ENCODE measurements at places on chromosomes 16 and 17.

- no peak for DNase-seq
- H3K27me3 ChIP-seq = no peaks in the 10 kb centered on the region
Measured at GRCh38 chr17:76515274-76515949, 14.2 kb upstream of the RHBDF2 start.

DNA sequence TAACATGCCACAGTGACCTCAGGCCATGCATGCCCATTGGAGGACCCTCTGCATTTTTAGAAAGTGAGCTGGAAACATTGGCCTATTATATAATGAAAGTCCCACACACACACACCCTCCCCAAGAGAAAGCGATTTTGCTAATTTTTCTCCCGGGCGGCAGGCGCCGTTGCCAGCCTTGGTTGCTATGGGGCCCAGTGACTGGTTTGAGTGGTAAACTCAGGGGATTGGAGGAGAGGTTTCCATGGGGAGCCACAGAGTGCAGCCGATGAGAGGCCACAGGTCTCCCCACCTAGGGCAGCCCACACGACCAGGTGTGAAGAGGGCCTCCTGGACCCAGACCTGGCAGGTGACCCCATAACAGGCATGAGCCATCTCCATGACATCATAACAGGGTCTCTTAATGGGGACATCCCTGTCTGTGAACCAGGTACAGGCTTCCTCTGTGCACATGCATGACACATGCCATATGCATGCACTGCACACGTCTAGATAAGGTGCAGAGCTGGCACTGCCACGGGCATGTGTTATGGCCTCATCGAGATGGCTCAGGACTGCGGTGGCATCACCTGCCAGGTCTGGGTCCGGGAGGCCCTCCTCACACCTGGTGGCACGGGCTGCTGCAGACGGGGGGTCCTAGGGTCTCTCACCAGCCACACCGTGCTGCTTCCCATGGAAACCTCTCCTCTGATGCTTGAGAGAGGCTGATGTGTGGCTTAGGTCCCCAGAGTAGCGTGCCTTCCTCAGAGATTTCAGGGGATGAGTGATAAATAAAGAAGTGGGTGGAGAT, 144.1 kb downstream of the RBFOX3 start:
- no peaks in the 10 kb centered on the region for H3K4me1 ChIP-seq
- no peaks in the 10 kb centered on the region for H3K36me3 ChIP-seq
- H3K27ac ChIP-seq = no peak overlapping the region
- no peak overlapping the region for H3K4me3 ChIP-seq

- H3K36me3 ChIP-seq = no peaks in the 10 kb centered on the region
- H3K4me3 ChIP-seq = no peak overlapping the region
- H3K27ac ChIP-seq = no peak overlapping the region
- H3K27me3 ChIP-seq = no peaks in the 10 kb centered on the region
- DNase-seq = no peak
- no peaks in the 10 kb centered on the region for H3K4me1 ChIP-seq
Measured at GRCh38 chr16:83568345-83568744, 239.4 kb upstream of the HSBP1 start.

- H3K36me3 ChIP-seq = no peaks in the 10 kb centered on the region
- peaks cover 15% of the 10 kb centered on the region for H3K4me1 ChIP-seq
- H3K27me3 ChIP-seq = no peaks in the 10 kb centered on the region
- no peak overlapping the region for H3K27ac ChIP-seq
- DNase-seq = no peak
Measured at GRCh38 chr16:68490358-68490757, 42.0 kb upstream of the SMPD3 start.

- DNase-seq = no peak
- no peaks in the 10 kb centered on the region for H3K27me3 ChIP-seq
- no peaks in the 10 kb centered on the region for H3K36me3 ChIP-seq
- no peak overlapping the region for H3K4me3 ChIP-seq
- no peaks in the 10 kb centered on the region for H3K4me1 ChIP-seq
Measured at GRCh38 chr17:3809135-3809534, 8.1 kb upstream of the ITGAE start.

- DNase-seq = peak; percentile 23
- no peaks in the 10 kb centered on the region for H3K27me3 ChIP-seq
- H3K4me1 ChIP-seq = peaks cover 8% of the 10 kb centered on the region
- H3K36me3 ChIP-seq = no peaks in the 10 kb centered on the region
Measured at GRCh38 chr16:80971819-80972218, 34.9 kb downstream of the CMC2 start.

DNA sequence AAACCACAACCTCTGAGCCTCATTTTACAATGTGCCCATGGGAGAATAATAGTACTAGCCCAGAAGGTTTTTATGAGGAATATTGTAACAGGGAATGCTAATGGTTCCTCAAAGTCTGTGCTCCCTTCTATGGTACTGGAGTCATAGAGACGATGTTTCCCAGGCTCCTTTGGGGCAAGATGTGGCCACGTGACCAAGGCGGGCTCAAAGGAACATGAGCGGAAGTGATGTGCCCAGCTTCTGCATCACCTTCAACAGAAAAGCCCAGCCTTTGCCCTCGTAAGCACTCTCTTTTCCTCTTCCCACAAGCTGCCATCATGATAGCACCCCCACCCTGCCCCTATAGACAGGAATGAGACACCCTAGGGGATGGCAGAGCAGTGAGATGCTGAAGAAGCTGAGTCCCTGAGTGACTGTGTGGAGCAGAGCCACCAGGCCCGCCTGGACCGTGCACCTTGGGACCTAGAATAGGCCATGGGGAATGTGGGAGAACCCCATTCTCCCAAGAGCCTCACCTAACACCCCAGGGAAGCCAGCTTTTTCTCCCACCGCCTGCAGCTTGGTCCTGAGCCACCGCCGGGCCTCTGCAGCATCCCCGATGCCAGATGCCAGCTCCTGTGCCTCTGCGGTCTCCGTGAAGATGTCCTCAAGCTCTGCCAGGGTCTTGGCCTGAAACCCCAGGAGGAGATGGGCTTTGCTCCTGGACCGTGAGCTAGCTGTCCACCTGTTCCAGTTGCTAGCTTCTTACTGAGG, 22.2 kb upstream of the PIK3R6 start:
- H3K36me3 ChIP-seq = no peaks in the 10 kb centered on the region
- H3K27ac ChIP-seq = no peak overlapping the region
- H3K4me3 ChIP-seq = no peak overlapping the region
- DNase-seq = no peak
- H3K27me3 ChIP-seq = no peaks in the 10 kb centered on the region
- H3K4me1 ChIP-seq = peaks cover 11% of the 10 kb centered on the region

DNA sequence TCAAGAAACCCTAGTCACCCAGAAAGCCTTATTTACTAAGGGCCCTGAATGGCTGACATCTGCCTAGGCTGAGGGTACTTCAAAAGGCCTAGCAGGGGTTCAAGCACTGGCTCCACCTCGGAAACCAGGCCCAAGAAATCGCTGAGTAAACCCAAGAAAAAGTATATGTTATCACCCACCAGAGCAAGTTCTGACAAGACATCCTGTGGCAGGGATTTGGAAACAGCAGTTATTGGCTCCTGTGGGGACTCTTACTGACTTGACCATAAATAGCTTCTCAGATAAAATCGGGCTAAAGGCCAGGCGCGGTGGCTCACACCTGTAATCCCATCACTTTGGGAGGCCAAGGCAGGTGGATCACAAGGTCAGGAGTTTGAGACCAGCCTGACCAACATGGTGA, 12.2 kb downstream of the ATP6V0D1 start:
- H3K36me3 ChIP-seq = no peaks in the 10 kb centered on the region
- DNase-seq = no peak

DNA sequence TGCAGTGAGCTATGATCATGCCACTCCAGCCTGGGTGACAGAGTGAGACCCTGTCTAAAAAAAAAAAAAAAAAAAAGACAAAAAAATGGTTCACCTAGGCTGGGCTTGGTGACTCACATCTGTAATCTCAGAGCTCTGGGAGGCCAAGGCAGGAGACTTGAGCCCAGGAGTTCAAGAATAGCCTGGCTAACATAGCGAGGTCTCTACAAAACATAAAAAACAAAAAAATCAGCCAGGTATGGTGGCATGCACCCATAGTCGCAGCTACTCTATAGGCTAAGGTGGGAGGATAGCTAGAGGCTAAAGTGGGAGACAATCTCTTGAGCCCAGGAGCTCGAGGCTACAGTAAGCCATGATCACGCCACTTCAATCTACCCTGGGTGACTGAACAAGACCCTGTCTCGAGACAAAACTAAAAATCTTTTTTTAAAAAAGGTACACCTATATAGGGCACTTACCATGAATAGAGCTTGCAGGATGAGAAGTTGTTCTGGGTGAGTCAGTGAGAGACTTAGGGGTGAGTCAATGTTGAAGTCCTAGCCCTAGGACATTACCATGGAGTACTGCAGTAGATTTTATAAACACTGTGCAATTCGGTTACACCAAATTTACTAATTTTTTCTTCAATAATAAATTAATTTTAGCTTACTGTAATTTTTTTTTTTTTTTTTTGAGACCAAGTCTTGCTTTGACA, 19.0 kb downstream of the USP32 start:
- H3K36me3 ChIP-seq = no peaks in the 10 kb centered on the region
- H3K27me3 ChIP-seq = no peaks in the 10 kb centered on the region
- no peak for DNase-seq
- H3K4me3 ChIP-seq = no peak overlapping the region
- H3K27ac ChIP-seq = no peak overlapping the region
- peaks cover 8% of the 10 kb centered on the region for H3K4me1 ChIP-seq

DNA sequence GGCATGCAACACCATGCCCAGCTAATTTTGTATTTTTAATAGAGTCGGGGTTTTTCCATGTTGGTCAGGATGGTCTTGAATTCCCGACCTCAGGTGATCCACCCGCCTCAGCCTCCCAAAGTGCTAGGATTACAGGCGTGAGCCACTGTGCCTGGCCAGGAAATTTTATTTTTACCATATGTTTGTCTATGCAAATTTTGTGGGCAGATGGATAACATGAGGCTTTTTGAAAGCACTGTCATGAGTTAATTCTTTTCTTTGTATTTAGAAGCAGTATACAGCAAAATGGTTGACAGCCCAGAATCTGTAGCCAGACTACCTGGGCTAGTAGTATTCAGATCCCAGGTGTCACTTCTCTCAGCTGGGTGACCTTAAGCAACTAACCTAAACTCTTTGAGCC, 8.5 kb upstream of the KPNB1 start:
- no peaks in the 10 kb centered on the region for H3K27me3 ChIP-seq
- H3K36me3 ChIP-seq = no peaks in the 10 kb centered on the region
- H3K27ac ChIP-seq = no peak overlapping the region
- H3K4me1 ChIP-seq = no peaks in the 10 kb centered on the region

DNA sequence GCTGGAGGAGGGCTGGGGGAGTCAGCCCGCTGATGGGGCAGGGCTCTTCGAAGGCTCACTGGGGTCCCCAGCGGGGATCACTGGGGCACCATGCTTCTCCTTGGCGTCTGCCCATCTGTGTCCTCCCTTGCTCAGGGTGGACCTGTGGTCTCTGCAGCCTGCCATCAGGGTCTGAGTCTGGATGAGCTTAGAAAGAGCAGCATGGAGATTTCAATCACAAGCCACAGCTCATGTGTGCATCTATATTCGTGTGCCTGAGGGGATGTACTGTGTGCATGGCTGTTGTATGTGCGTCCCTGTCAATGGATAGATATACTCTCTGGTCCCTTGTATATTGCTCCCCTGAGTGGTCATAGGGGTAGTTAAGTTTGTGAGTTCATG, 126.6 kb upstream of the SDK2 start:
- no peaks in the 10 kb centered on the region for H3K27me3 ChIP-seq
- peaks cover 6% of the 10 kb centered on the region for H3K4me1 ChIP-seq
- no peak overlapping the region for H3K27ac ChIP-seq
- no peak for DNase-seq
- H3K4me3 ChIP-seq = no peak overlapping the region

- peak overlapping the region; percentile 22 for H3K4me3 ChIP-seq
- H3K4me1 ChIP-seq = peaks cover 24% of the 10 kb centered on the region
- H3K27me3 ChIP-seq = no peaks in the 10 kb centered on the region
- peaks cover 12% of the 10 kb centered on the region for H3K36me3 ChIP-seq
- DNase-seq = peak; percentile 81
- H3K27ac ChIP-seq = peak overlapping the region; percentile 82
Measured at GRCh38 chr17:55601874-55602364, 90.7 kb upstream of the SMIM36 start.

GRCh38 chr17:57636274-57636673, 108.8 kb downstream of the CCDC182 start:
- DNase-seq = no peak
- H3K27ac ChIP-seq = no peak overlapping the region
- H3K36me3 ChIP-seq = no peaks in the 10 kb centered on the region
- peaks cover 5% of the 10 kb centered on the region for H3K4me1 ChIP-seq

GRCh38 chr16:68935008-68935407, 91.7 kb downstream of the TANGO6 start:
- no peaks in the 10 kb centered on the region for H3K27me3 ChIP-seq
- no peaks in the 10 kb centered on the region for H3K4me1 ChIP-seq
- DNase-seq = no peak
- no peak overlapping the region for H3K27ac ChIP-seq
- H3K4me3 ChIP-seq = no peak overlapping the region
- H3K36me3 ChIP-seq = no peaks in the 10 kb centered on the region

DNA sequence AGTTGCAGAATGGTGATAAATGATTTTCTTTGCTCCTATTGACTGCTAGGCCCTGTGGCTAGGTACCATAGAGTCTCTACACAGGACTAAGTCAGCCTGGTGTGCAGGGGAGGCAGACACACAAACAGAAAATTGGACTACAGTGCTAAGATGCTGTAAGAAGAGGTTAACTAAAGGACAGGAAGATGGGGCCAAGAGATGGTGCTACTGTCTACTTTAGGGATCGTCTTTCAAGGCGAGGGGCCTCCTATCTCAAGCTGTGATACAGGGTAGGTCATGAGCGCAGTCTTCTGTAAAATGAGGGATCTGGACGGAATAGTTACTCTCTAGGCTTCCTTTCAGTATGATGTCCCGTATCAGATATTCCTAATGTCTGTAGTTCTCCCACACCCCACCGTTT, 817 bp downstream of the NME1 start:
- no peak overlapping the region for H3K27ac ChIP-seq
- H3K36me3 ChIP-seq = peaks cover 4% of the 10 kb centered on the region
- H3K4me3 ChIP-seq = peak overlapping the region; percentile 71
- peak; percentile 15 for DNase-seq
- H3K27me3 ChIP-seq = no peaks in the 10 kb centered on the region

GRCh38 chr16:12143447-12144172, 167.1 kb downstream of the SNX29 start:
- H3K36me3 ChIP-seq = no peaks in the 10 kb centered on the region
- peaks cover 17% of the 10 kb centered on the region for H3K4me1 ChIP-seq

GRCh38 chr16:1920727-1921171, 2.5 kb upstream of the HS3ST6 start:
- no peak overlapping the region for H3K4me3 ChIP-seq
- DNase-seq = peak; percentile 93

DNA sequence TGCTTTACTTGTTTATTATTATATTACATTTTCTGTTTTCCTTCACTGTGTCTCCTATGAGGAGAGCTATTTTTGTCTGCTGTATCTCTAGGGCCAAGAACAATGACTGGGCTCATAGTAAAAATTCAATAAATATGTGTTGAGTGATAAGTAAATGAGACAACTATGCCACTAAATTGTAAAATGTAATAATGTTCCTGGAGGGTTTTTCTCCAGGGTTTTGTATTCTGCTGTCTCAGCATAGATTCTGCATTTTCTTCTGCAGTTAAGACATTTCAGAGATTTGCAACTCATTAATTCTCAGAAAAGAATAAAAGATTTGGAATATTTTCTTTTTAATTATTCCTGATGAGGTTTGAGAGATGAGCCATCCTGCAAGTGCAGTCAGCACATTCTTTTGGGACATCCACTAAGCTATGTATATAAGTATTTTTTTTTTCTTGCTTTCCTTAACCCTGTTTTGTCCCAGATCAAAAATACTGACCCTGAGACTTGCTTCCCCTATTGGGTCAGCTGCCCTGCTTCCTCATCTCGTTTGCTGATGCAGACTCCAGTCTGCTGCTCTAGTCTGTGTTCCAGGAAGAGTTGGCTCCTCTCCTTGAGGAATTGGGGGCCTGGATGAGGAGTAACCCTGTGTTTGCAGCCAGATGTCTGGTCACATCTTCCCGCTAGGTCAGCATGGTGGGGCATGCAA, 122.9 kb downstream of the ABCA8 start:
- H3K4me1 ChIP-seq = no peaks in the 10 kb centered on the region
- H3K27me3 ChIP-seq = no peaks in the 10 kb centered on the region
- H3K4me3 ChIP-seq = no peak overlapping the region
- DNase-seq = no peak
- H3K36me3 ChIP-seq = no peaks in the 10 kb centered on the region

All from neural progenitor cell (in vitro differentiated cells).